Activated CD4-positive, alpha-beta T cell treated with anti-CD3 and anti-CD28 coated beads, Interleukin-2, amount 50 U/mL, for 48 hours (primary cell): ENCODE measurements at places on chromosomes 12 and 14.

DNA sequence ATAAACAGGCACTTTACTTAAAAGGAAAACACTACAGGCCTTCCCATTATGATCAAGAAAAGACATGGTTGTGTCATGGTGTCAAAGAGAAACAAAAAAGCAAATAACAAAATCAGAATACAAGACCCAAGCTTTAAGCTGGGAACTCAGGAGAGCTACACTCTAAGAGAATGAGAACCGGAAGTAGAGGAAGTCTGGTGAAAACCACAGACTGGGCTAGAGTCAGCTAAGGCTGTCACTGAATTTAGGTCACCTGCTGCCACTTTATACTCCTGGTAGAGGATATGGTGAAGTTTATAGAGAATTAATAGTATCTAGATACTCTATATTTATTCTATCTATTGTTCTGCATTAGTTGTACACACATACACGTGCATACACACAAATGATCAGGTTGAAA lies 971.7 kb downstream of the FLRT2 start:
- DNase-seq = no peak

DNA sequence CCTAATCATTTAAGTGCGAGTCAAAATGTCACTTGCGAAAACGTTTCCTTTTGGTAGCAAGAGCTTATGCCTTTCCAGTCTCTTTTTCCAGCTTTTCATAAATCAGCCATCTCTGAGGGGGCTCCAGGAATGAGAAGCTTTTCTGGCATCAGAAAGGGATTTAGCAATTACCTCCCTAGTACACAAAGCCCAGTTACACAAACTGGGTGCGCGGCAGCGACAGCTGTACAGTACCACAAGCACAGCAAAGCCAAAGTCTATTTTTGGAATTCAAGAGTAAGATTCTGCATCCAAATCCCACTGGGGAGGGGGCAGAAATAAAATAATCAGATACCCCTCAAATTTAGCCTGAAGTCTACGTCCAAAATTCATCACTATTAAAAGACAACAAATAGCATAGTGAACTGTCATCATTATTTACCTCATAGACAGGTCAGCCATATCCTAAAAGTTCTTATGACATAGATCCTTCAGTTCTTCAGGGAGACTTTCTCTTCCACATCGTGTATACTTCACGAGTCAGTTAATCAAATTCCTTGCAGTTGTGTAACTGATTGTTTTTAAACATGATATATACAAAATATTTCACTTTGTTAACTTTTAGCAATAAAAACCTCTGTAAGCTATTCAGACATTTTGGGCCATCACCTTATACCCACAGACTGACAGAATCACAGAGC lies 150.8 kb downstream of the TTC7B start:
- DNase-seq = no peak

DNA sequence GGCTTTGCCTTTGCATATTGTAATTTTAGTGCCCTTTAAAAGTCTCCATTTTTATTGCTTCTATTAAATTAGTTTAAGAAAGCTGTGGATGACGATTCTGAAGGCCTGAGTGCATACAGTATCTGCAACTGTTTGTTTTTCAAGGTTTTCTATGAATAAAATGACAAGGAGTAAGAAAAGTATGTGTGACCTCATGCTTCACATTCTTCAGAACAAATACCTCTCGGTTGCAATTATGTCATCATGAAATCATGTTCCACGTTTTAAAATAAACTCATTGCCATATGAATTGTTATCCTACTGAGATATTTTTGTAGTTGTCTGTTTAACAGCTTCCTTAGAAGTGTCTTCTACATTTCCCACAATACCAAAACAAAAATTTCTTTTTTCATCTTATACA lies 374.6 kb downstream of the MDGA2 start:
- no peak for DNase-seq

- no peak for DNase-seq
These were observed 85.5 kb upstream of the PTPRB start for GRCh38 chr12:70722584-70723343.

DNA sequence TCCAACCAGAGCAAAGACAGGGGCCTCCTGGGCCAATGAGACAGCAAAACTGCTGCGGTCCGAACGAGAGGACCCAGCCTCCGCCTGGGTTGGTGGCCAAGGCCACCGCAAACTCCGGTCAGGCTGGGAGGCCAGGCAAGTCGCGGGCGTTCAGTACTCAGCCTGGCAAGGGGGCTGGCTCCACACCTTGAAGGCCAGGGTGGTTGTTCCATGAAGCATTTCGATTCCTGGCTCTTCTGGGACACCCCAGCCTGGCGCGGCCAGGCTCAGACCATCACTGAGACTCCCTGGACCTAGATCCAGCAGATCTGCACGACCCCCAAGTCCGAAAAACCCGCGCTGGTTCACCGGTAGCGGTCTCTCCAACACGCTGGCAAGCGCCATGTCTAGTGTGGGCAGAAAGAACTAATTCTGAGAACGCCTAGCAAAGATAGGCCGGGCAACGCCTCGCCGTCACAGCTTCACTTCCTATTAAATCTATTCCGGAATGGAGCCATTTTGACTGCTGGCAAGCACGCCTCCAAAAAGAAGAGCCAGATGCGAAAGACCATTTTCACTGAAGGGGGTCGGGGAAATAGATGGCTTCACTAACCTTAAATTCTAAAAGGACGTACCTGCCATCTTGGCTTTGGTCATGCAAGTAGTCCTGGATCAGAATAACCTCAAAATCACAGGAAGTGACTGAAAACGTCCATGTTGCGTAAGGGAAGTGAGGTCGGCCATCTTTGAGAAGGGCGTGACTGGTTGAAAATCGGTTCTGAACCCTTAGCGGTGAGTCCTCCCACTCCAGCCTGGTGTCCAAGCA lies at the start of gene PSMB5:
PSMB5 (minus strand) TSS at position 403 of the 805 bp plus-strand sequence; CDS start at position 384, 19 bp downstream.
- DNase-seq = peak; percentile 90

- peak; percentile 29 for DNase-seq
These were observed 1.0 kb downstream of the HIP1R start for GRCh38 chr12:122836027-122836921.

GRCh38 chr12:47231456-47231855 lies 151.7 kb upstream of the AMIGO2 start:
- no peak for DNase-seq

GRCh38 chr12:117552971-117553370 lies 191.5 kb upstream of the NOS1 start:
- no peak for DNase-seq

- no peak for DNase-seq
These were observed 142.3 kb upstream of the CPNE8 start for GRCh38 chr12:39047539-39048262.

DNA sequence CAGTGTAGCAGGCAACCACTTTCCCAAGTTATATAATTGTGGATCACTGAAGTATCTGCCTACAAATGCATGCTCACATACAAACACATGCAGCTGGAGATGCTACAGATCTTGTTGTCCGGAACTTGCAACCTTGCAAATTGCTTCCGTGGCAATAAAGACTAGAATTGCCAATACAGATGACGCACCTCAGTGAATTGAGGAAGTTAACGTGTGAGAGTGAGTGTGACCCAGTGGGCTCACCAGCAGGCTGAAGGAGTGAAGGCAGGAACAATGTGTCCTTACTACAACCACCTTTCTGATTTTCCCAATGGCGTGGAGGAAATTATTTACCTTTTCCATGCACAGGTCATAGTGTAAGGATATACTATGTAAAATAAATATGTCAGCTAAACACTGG lies 89.4 kb upstream of the GRIP1 start:
- no peak for DNase-seq

DNA sequence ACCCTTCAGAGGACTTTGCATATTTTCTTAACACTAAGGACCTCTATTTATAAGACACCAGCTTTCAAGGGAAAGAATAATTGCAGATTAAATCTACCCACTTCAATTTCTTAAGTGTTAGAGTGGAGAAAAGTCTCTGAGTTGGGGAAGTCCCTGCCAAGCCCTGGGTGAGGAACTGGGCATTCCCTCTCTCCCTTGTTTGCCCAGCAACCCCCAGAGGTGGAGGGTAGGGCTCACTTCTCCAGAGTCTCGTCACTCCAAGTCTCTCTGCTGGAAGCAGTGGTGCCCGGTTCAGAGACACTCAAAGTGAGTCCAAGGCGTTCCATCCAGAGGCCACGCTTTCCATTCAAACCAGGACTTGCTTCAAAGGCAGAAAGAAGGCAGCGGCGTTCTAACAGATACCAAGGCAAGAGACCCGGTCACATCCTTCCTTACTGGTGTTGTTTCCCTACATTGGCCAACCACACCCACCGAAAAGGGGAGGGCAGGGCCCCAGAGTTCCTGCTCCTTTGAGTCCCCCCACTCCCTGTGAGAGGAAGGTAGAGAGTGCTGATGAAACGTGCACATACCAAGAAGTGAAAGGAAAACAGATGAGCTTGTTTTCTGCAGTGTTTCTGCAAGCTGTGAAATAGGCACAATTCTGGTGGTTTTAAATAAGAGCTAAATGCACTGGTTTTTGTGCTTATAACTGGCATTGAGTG lies 6.1 kb upstream of the BDKRB2 start:
- no peak for DNase-seq

- no peak for DNase-seq
These were observed 463.2 kb upstream of the MGAT4C start for GRCh38 chr12:86719381-86719780.

DNA sequence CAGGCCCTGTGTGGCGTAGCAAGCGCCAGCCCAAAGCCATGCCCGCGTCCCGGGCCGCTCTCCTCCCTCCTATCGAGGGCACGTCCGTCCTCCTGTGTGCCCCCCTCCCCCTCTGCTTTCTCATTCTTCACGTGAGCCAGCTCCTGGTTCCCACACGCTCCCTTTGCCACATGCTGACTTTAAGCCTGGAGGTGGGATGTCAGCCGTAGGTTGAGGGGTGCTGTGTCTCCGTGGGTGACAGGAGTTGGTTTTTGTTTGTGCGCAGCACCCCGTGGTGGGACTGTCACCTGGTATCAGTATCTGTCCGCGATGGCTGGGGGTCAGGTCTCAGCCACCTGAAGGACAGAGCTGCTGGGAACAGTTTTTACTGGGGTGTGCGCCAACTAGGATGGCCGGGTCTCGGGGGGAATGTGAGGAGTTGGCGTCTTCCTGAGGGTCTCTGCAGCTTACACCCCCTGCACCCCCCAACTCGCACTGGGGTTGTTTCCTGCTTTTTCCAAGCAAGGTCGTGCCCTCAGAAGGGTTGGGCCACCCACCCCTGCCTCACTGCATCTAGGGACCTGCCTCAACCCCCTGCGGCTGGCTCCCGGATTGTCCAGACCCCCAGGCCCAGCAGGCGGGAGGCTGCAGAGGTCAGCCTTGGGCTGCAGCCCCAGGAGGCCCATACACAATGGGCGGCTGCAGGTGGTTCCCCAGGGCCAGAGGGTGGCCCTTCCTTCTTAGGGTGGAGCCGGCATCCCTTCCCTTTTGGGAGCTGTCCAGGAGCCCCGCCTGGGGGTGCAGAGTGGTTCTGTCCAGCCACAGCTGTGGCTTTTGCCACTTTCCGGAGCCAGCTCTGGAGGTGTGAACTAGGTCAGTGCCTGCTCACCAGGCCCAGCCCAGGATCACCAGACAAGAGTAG lies 7.3 kb downstream of the ULK1 start:
- no peak for DNase-seq

- DNase-seq = no peak
These were observed 35.6 kb downstream of the TMEM120B start for GRCh38 chr12:121748218-121748570.

DNA sequence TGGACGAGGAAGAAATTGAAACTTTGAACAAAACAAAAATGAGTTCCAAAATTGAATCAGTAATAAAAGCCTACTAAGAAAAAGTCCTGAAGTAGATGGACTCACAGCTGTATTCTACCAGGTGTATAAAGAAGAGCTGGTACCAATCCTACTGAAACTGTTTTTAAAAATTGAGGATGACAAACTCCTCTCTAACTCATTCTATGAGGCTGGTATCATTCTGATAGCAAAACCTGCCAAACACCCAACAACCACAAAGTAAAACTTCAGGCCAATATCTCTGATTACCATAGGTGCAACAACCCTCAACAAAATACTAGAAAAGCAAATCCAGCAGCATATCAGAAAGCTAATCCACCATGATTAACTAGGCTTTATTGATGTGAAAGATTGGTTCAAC lies 33.9 kb upstream of the LDHB start:
- DNase-seq = no peak

DNA sequence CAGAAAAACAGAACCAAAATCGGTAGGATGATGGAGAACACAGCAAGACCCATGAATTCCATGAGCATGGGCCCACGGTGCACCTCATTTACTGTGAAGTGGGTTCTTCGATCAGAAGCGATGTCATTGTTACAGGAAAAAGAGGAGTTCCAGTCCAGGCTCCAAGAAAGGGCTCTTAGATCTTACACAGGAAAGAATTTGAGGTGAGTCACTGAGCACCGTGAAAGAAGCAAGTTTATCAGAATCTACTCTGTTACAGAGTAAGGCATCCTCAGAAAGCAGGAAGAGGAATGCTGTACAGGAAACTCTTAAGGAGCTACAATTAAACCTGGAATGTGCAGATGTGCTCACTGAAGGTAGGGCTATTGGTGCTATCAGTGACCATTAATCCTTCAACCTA lies 11.6 kb upstream of the CHFR start:
- DNase-seq = no peak

- no peak for DNase-seq
These were observed 130.6 kb downstream of the KTN1 start for GRCh38 chr14:55710506-55711041.

GRCh38 chr14:69827560-69827959 lies 30.5 kb upstream of the SLC10A1 start:
- peak; percentile 15 for DNase-seq

- no peak for DNase-seq
These were observed 120.5 kb upstream of the NCOR2 start for GRCh38 chr12:124687917-124688316.

DNA sequence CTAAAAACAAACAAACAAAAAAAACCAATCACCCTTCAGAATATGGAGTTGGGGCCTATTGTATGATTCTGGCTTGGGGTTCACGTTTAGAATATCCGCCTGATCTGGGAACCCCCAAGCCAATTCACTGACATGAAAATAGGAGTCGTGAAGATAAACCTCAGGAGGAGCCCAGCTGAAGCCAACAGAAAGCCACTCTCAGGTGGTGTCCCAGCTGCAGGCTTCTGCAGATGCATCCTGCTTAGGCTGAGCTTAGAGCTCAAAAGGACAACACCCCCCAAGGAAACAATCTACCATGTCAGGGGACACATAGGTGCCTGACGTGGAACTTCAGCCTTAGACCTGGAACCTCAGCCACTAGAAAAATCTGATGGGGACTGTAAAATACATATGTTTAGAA lies 51.9 kb downstream of the SYNE3 start:
- no peak for DNase-seq

GRCh38 chr12:123398177-123398549 lies 14.2 kb downstream of the KMT5A start:
- no peak for DNase-seq

- no peak for DNase-seq
These were observed 4.7 kb downstream of the LTB4R start for GRCh38 chr14:24315807-24316596.

DNA sequence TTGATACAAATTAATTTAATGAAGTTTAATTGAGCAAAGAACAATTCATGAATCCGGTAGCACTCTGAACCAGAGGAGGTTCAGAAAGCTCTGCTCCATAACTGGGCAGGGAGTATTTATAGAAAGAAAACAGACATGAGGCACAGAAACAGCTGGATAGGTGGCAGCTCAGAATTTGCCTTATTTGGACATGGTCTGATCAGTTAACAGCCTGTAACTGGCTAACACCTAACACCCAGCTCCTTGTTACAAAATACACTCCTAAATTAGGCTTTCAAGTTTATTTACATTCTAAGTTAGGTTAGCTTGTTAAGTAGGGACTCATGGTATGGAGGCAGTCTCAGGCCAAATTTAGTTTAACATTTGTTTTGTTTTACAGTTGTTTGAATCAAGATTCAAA lies 67.8 kb upstream of the TMCC3 start:
- no peak for DNase-seq
